ENCODE measurements at places on chromosomes 2 and 18.

DNA sequence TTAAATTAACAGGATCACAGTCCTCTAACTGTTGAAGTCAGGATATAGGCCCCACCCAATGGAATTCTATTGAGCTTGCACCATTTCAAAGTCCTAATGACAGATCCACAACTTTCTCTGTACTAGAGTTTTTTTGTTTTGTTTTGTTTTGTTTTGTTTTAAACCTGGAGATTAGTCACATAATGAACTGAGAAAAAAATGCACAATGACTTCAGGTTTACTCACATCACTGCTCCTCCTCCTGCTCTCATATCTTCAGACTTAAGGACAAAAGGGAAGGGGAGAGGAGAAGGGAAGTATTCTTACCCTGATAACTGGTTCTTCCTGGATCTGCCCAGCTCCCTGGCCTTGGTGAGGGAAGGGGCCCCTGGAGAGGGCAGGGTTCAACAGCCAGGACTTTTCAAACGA is 208.2 kb upstream of the EPHA4 start:
- peak; percentile 4 for DNase-seq

GRCh38 chr2:12183032-12183645 is 436.7 kb downstream of the LPIN1 start:
- no peak for DNase-seq

DNA sequence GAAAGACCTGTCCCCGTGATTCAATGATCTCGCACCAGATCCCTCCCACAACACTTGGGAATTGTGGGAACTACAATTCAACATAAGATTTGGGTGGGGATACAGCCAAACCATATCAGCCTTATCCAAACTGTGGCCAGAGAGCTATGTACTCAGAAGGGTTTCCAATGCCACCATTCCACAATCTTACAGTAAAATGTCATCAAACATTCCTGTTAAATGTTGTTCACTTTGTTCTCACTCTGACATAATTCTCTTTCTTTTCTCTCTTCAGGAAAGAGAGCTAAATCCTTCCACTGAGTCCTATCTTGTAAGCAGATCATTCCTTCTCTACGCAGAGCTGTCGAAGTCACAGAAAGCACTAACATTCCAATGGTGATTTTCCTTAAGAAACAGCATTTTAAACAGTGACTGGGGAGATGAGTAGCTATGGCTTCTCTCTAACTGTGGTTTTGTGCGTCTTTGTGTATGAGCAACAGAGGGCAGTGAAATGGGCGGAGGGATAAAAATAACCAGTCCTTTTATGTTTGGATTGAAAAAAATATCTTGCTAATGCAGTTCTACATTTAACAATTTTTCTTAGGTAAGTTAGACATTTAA is 684.7 kb downstream of the EPHA4 start:
- DNase-seq = no peak

GRCh38 chr18:80167931-80168330 is 58.9 kb downstream of the ADNP2 start:
- no peak for DNase-seq

DNA sequence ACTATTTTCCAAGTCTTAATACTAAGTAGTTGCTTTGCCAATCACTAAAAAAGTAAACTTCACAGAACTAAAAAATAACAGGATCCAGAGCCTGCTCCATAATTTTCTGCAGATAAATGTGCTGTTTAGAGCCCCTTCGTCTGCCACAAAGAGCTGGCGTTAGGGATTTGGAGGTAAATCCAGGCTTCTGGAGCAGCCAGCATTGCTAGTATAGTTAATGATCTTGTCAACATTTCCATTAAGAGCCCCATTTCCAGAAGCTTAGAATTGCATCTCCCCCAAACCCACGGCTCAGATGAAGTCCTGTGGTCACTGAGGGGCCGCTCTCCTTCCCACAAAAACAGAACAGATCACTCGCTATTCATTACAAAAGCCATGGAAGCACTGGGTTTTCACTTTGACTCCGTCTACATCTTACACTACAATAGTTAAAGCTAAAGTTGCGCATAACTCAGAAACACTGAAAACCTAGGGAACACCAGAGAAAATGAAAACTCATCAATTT is 41.9 kb downstream of the ZNF516 start:
- DNase-seq = no peak

DNA sequence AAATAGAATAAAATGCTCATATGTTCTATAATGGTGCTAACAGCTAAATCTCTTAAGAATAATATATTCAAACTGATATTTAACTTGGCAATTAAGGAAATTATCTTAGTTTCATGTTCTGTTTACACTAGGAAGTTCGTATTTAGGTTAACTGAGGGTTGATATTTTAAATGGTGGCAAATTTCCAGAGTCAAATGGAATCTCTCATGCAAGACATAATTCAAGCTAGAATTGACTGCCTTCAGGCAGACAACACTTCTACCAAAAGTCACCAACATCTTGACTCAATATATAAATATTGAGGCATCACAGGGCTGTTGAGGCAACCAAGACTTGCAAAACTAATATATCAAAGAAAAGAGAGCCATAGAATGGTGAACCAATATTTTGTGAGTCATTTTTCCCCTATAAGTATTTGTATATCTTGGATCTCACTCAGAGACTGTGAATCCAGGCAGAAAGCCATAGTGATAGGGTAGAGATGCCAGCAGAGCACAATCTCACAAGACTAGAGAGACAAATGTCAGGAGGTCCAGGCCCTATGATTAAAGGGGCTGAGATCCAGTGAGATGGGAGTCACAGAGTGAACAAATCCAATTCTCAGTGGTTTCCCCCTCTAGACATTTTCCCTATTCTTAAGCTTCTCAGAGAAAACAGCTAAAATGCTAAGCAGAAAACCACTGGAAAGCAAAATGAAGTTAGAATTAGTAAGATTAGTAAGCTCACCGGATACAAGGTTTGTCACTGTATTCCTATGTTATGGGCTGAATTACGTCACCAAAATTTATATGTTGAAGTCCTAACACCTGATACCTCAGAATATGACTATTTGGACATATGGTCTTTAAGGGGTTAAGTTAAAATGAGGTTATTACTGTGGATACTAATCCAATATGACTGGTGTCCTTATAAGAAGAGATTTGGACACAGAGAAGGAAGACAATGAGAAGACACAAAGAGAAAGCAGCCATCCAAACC is 358.2 kb upstream of the UBE2E3 start:
- peak; percentile 71 for DNase-seq

- no peak for DNase-seq
Measured at GRCh38 chr2:169461143-169461542, 18.2 kb upstream of the BBS5 start.

DNA sequence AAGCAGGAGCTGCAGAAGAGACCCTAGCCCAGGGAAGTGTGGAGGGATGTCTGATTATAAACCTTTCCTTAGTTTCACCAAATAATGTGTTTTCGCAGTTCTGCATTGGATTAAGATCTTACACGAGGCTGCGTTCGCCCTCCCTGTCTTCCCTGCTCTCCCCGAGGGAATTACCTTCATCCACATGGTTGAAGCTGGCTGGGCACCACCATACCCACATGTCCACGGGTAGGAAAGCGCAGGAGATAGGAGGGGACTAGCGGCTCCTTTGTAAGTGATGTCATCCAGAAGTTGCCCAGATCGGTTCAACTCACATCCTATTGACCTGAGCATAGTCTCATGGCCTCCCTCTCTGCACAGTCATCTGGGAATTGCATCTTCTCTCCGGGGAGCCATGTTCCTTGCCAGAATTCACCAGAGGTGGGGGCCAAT is 1.1 kb downstream of the TTL start:
- DNase-seq = peak; percentile 76

DNA sequence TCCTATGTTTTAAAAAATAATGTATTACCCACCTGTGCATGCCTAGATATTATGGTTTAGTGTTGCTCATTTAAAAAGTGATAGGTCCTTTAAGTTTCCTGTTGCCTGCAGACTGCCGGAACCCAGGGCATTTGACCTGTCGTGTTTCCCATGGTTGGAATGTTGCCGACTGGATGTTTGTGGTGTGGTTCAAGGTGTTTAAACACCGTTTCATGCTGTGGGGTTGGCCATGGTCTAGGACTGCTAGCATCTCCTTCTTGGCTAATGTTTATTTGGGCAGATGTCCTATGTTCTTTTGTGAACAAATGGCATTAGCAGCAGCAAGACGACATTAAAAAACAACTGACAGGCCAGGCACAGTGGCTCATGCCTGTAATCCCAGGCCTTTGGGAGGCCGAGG is 92.9 kb upstream of the LMAN1 start:
- DNase-seq = no peak

- no peak for DNase-seq
Measured at GRCh38 chr2:114446571-114446970, 4.1 kb downstream of the DPP10 start.

DNA sequence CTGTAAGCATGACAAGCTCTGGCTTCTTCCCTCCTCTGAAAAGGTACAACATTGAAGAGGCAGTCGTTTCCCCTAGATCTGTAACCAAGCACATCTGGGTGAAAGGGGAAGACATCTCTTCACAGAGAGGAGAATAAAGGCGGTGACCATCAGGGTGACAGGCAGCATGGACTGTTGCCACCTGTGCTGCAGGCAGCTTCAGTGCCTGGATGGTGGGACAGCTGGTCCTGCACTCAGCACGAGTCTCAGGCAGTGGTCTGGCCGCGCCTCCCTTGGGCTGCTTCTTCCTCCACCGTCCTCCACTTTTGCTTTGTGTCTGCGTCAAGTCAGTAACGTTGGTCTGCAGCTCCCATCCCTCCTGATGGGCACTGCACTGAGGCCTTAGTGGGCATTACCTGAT is 264.4 kb downstream of the NEDD4L start:
- no peak for DNase-seq

DNA sequence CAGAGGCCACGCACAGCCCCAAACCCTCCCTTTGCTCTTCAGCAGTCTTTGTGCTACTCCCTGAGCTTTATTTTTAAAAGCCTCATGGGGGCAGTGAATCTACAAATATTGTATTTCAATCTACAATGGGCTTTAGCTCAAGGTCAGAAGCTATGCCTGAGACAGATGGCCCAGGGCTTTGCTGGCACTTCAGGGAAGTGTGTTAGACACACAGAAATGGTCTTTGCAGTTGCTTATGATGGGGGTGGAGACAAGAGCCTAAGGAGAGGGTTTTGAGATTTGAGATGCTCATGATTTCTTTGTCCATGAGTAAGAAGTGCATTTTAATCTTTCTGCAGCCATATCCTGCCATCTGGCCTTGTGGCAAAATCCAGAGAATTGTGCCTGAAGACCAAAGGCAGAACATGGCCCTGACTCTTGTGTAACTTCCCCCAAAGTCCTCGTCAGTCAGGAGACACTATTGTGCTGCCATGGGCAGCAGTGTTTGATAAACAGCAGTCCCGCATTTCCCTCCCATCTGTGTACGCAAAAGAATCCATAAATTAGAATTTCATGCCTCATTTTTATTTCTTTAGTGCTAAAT is 92.6 kb downstream of the VAPA start:
- DNase-seq = peak; percentile 25

- peak; percentile 6 for DNase-seq
Measured at GRCh38 chr2:225598897-225599296, 199.4 kb downstream of the NYAP2 start.

DNA sequence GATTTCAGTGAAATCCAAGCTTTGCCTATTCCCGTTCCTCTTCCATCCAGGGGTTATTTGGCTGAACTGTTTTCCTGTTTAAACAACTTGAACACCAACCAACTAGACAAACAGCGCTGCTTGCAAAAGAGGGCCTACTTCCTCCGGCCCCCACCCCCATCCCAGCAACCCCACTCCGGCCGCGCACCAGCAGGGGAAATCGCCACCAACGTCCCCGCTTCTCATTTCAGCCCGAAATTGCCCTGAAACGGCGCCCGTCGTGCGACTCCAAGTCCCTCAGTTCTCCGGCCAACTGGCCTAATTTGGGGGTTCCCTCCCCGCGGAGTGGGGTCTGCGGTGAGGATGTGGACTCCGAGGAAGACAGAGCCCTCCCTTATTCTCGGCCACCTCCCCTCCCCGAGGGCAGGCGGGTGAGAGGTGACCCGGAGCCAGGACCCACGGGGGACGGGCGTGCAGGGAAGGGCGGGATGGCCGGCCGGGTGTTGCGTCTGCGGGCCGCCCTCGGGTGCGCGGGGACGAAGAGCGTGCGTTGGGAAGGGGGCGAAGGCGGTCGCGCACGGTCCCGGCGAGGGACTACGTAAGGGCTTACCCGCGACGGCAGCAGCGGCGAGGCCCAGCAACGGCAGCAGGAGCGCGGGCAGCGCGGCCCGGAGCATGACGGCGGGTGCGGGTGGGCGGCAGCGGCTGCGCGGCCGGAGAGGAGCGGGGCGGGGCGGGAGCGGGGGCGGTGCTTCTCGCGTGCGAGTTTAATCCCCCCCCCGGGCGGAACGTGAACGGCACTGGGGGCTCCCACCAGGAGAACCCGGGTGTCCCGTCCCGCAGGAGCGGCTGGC is at the start of gene CD302:
Gene CD302 (minus strand): TSS at position 666 of the 833 bp plus-strand sequence. CDS start 10 bp downstream, at position 656.
- peak; percentile 49 for DNase-seq

DNA sequence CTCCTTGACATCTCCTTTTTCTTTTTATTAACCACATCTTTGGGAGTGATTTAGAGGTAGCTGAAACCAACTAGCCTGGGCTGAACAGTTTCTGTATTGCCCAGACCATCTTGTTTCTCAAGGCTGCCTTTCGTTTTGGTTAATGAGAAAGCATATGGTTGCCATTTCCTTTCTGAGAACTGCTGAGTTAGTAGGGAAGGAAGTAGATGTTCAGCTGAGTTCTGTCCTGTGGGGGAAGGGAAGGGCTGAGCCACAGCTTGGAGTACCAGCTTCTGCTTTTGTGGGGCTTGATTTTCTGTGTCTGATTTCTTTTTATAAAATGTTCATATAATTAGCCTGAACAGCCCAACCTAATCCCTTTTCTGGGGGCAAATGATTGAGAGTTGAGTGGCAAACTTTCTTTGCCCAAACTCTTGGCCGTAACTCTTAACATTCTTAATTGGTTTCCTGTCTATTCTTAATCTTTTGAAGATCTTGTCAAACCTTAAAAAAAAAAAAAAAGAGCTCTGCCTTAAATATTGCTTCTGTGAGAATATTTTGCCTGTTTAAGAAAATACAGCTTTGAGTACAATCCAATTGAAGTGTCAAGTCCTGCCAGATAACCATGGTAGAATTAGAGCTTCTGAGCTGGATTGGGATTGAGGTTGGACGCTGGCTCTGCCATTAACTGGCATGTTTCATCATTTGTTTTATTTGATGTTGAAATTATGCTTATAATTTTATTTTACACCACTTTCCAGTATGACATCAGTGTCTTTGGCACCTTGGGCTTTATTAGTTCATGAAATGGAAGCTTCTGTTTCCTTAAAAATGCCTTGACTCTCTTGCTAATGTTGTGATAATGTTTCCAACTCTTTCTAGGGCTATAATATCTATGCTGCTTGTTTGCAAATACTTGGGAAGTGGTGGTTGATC is 1.9 kb upstream of the NABP1 start:
- DNase-seq = no peak

DNA sequence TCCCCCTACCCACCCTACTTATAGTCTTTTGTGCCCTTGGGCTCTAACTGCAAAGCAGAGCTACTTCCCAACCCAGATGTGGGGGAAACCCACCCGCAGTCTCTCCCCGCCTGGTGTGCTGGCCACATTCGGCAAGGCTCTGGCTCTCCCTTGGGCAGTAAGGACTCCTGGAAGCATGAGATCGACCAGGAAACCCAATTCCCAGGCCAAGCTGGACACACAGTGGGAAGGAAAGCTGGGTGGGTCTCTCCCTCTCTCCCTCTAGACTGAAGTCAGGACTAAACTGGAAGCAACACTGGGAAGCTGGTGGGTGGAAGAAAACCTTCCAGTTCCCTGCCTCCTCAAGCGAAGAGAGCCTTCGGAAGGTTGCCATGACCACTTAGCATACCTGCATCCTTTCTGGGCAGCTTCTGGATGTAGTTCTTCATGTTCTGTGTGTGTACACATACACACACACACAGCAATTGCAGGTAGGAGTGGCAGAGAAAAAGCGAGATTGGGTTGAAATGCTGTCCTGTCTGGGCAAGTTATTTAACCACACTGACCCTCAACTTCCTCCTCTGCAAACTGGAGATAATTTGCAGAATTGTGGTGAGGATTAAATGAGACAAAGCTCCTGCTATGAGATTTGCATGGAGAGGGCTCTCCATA is 33.9 kb downstream of the ZBTB7C start:
- no peak for DNase-seq

Measured in iris pigment epithelial cell (primary cell).